ENCODE measurements at places on chromosomes 4 and X.
A peak's percentile ranks its signal among the peaks of the same experiment; 100 is the strongest.

- no peak for DNase-seq
Observed at GRCh38 chr4:183589461-183590099, 69.4 kb downstream of the RWDD4 start.

DNA sequence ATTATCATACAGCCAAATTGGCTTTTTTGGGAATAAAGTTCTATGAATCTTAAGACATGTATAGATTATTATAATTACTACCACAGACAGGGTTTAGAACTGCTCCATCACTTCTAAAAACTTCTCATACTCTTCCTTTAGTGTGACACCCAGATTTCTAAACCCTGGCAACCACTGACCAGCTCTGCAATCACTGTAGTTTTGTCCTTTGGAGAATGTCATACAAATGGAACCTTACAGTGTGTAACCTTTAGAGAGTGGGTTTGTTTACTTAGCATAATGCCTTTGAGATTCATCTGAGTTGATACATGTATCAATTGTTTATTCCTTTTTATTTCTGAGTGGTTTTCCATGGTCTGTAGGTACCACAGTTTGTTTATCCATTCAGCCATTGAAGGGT, 95.0 kb downstream of the TMEM164 start:
- DNase-seq, result no peak

DNA sequence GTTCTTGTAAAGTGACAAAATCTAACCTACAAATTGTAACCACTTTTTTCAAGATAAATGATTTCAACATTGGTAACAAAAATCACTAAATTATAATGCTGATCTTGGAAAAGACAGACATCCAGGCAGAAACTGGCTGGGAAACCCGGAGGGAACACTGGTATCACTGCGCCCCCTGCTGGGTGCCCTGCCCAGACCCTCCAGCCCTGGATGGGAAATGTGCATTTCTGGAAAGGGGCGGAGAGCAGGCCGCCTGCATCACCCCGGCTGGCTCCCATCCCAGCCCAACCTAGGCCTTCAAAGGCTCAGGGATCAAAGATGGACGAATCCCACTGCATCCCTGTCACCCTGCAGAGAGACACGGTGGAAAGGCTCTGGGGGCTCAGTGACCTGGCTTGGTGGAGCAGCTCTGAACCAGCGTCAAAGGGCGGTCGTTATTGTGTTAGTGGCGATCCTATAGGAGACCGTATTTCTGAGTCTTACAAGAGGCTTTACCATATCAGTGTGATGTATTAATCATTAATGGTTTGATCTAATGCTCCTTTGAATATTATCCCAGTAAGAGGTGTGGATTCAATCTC, 37.3 kb downstream of the ACOX3 start:
- peak; percentile 66 for DNase-seq

DNA sequence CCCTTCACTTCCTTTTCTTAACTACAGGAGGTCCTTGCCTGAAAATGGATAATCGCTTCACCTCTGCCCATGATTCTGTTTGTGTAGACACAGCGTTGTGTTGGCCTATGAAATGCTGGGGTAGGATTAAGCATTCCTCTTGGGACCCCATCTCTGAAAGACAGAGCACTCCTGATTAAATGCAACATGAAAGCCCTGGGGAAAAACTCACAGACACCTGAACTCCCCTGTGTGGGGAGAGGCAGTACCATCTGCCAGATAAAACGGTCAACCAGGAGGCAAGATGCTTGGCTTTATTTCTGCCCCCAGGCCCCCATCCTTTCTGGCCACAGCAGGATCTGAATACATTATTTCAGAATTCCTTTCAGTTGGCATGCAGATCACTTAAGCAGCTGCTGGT, 1.9 kb downstream of the LGI2 start:
- peak; percentile 25 for DNase-seq

GRCh38 chr4:63211375-63211774, 1197.9 kb downstream of the TECRL start:
- DNase-seq, result no peak

DNA sequence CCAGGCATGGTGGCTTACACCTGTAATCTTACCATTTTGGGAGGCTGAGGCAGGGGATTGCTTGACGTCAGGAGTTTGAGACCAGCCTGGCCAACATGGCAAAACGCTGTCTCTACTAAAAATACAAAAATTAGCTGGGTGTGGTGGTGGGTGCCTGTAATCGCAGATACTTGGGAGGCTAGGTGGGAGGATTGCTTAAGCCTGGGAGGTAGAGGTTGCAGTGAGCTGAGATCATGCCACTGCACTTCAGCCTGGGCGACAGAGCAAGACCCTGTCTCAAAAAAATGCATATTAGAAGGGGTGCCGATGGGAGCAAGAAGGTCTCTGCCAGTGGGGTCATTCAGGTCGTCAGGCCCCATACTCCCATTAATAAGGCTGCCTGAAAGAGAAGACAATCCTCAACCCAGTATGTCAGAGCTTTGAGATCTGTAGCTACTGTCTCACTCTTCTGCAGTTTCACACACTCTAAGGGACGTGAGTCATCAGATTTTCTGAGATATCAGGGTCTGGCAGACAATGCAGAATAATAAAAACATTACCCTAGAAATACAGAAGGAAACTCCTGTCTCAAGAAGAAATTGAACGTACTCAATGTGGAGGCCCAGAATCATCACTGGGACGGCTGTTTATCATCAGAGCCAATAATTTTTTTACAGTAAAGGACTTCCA, 176.7 kb upstream of the FAT1 start:
- no peak for DNase-seq

DNA sequence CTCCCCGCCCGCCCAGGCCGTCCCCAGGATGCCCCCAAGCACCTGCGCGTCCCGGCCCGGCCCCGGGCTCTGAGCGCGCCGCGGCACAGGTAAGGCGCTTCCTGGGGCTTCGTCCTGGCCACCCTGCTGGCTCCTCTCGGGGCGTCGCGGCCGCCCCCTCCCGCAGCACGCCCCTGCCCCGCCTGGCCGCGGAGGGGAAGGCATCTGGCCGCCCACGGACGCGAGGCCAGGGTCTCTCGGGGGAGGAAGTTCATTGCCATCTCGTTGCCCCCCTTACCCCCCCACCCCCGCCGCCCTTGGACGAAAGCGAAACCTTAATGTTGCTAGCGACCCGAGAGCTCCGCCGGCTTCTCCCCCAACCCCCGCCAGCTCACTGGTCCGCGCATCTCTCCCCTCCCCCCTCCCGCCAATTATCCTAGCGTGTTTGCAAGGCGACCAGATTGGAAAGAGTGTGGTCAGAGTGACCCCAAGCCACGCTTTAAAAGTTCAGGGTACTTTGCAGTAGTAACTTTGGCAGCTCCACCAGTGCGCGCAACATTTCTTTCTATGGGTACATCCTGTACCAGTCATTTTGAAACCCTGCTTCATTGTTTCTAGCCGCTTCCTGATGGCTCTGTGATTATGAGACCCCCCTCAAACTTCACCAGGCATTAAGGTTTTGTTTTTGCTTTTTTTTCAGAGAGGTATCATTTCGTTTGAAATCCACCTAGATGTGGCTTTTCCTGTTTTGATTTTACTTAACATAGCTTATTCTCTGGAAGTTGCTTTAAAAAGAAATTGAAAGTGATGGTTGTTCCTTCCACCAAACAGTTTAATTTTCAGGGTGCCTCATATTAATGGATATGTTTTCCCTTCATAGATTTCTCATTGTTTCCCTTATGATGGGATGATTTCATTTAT, 626 bp downstream of the TBC1D1 start:
- peak; percentile 65 for DNase-seq

DNA sequence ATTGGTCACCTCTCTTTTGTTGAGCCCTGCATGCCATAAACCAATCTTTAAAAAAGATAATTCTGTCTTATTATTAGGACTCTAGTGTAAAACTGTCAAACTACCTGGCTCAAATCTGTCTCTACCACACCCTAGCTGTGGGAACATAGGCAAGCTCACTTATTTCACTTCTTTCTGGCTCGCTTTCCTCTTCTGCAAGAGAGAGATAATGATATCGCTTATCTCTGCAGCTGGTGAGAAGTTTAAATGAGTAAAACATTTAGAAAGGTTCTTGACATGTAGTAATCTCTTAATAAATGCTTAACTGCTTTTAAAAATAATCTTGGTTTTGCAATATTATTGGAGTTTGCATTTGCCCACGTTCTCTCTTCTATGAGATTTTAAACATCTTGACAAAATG, 1109.2 kb downstream of the RAPGEF2 start:
- DNase-seq, result no peak

DNA sequence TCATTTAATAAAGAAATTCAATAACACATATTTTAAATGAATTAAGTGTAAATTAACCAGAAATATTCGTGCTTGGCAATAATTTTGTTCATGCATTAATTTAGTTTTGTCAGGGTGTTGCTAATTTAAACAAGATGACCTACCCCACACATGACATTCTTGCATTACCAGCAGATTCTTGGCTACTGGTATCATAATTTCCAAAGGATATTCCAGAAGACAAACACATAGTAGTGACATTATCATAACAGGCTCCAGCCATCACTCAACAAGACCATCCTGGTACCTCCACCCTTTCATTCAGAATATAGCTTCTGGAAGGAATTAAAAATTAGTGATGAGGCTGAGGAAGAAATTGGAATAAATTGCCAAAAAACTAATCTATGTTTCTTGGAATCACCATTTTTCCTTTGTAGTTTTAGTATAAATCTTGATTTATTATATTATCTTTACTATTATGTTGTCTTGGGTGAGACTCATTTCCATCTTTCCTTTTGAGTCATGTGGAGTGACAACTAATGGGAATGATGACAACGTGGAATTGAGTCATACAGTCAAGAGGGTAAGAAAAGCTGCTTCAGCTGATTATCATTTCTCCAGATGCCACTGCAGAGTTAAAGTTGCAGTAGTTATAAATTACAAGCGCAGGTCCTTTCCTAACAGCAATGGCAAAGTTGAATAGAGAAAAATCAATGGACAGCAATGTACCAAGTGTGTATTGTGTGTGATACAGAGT, 30.9 kb upstream of the HHIP start:
- no peak for DNase-seq

DNA sequence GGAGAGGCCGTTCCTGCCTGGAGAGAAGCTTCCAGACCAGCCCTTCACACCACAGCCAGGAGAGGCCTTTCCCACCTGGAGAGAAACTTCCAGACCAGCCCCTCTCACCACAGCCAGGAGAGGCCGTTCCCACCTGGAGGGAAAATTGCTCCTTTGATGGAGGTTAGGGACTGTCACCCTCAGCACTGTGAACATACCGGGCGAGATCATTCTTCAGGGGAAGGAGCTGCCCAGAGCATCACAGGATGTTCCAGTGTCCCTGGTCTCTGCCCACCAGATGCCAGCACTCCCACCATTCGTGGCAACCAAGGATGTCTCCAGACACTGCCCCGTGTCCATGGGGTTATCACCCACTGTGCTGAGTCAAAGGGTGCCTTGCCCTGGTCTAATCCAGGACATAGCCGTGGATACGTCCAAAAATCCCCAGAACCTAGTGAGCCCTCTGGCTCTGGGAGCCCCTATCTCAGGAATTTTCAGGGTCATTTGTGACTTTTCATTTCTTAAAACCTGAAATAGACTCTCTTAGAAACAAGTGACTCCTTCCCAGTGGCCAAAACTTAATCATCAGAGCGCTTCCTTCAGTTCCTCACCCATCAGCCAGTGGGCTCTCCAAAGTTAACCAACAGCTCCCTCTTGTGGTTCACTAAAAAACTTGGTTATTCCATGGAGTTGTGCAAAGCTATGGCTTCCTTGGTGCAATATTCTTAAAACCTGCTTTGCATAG, 80.2 kb downstream of the CRMP1 start:
- peak; percentile 79 for DNase-seq

DNA sequence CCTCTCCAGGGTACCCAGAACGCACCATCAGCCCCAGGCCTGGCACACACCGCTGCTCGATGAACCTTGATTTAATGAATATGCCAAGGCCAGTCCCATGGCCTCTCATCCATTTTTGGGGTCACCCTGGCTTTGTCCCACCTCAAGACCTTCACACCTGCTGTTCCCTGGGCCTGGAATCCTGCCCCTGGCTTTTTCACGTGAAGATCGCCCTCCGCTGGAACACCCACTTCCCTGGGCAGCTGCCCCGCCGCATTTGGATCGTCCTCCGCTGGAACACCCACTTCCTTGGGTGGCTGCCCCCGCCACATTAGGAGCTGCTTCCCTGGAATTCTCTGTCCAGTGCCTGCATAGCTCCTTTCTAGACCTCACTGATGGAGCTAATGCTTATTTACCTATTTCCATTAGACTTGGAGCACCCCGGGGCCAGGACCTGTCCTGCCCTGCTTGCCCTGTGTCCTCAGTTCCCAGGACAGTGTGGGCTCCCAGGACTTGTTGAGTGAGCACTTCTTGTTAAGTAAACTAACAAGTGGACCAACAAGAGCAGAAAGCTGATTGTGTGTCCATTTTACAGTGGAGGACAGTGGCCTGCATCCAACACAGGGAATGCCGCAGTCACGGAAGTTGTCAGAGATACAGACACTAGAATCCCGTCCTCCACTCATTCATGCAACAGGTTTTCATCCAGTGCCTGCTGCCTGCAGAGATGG, 12.5 kb downstream of the BLOC1S4 start:
- DNase-seq, result no peak

Measured in NCI-H1417 (cell line).